ENCODE measurements at places on chromosomes 5 and 9.

DNA sequence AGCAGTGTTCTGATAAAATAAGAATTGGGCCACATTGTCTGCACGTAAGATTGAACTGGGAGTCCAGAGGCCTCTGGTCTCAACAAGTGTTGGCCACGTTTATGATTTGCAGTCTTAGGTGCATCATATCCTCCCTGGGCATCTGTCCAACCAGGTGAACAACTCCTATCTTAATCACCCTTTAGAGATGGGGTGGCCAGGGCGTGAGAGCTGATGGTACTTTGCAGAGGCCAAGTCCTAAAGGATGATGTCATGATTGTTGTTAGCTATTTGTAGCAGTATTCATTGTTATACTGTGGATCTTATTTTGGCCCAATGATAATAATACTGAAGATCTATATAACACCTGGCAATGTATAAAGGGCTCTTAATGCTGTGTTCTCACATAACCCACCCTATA is 73.2 kb upstream of the RARS1 start:
- no peak for DNase-seq

GRCh38 chr9:126614455-126615244 is 922 bp downstream of the LMX1B start:
- no peak for DNase-seq

DNA sequence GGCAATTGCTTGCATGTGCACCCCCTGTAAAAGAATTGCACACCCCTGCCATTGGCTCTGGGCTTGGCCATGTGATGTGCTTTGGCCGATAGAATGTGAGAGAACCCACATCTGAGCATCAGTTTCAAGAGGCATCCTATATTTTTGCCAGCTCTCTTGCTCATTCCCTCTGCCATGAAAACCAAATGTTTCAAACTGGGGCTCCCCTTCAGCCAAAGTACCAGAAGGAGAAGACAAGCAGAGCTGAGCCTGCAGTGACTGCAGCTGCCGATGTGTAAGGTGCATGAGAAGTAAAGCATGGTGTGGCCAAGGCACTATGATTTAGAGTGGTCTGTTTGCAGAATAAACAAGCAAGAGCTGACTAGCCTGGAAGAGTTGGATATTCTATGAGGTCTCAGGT is 132.3 kb downstream of the ASTN2 start:
- no peak for DNase-seq

- DNase-seq = no peak
These were observed 697 bp upstream of the PRUNE2 start for GRCh38 chr9:76906647-76906975.

- DNase-seq = no peak
These were observed 28.4 kb downstream of the PAX5 start for GRCh38 chr9:37005517-37006140.

DNA sequence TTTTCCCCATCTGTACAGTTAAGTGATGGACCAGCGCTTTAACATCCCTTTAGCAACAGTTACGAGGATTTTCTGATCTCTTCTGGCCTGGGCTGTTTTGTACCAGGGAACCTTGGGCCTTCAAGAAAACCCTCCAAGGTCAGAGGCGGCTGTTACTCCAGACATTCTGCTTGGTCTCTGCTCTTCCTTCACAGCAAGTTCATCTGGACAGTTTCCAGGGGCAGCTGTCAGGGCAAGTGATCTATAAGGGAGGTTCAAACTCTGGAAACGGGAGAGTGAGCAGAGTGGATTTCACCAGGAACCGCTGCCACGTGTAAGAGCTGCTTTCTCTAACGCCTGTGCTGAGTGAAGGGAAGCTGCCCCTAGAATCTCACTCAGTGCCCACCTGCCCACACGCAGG is 36.7 kb downstream of the ZNF618 start:
- no peak for DNase-seq

DNA sequence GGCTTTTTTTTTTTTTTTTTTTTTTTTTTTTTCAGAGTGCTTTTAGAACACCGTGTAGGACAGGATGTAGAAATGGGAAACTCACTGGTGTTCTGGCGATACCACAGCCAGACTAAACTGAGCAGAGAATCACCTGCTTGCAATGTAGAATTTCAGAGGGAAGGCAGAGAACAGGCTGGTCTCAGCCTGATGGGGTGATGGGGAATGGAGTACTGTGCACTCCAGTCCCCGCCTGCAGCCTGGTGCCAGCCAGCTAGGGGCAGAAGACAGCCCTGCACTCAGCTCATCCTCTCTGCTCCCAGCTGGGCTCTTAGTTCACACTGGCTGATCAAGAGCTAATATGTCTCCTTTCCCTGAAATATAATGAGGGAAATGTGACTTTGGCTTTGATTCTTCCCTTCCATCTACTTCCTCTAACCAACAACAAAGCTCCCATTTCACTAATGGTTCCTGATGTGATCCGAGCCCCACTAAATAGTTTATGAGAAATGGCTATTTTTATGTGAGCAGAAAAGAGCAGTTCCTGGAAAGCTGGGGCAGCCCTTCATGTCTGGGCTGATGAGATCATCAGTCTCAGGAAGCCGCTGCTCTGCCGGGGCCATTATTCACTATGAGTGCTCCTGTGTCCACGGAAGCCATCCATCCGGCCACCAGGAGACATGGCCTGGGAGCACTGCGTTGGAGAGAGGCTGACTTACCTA is 209.7 kb downstream of the GADD45G start:
- DNase-seq = no peak

DNA sequence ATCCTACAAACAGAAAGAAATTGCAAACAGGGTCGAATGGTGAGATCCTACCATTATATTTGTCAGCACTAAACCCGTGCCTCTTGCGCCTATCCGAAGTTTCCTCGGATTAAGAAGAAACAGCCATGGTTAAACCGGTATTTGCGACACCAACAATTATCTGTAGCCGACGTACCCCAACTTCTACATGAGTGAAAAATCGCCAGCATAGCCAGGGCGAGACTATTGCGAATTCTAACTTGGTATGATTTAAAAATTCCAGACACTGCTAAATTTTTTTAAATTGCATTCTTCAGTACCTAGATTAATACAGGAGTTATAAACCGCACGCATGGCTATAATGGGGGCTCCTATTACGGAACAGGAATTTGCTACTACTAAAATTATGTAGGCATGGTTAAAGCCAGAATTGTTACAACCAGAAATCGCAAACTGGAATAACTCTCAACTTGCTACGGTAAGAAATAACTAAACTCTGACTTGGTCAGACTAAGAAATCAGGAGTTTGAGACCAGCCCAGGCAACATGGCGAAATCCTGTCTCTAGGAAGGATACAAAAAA is 25.3 kb upstream of the ANXA2R start:
- no peak for DNase-seq

DNA sequence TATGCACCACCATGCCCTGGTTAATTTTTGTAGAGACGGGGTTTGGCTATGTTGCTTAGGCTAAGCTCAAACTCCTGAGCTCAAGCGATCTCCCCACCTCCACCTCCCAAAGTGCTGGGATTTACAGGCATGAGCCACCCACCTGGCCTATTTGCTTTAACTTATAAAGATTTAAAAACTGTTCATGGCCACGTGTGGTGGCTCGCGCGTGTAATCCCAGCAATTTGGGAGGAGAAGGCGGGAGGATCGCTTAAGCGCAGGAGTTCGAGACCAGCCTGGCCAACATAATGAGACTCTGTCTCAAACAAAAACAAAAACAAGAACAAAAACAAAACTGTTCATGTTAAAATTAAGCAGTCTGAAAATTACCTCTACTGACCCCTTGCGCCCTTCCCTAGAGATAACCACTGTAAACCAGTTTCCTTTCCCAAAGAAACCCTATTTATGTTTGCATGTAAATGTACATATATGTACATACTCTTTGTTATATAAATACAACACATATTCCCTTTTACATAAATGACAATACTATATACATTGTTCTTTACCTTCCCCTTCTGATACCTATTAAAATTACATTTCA is 1.5 kb downstream of the AK6 start:
- DNase-seq = no peak

- no peak for DNase-seq
These were observed 76.2 kb downstream of the C7 start for GRCh38 chr5:40985501-40985900.

- no peak for DNase-seq
These were observed 142.1 kb upstream of the NMUR2 start for GRCh38 chr5:152547202-152547601.

GRCh38 chr9:13166996-13167395 is 112.5 kb downstream of the MPDZ start:
- no peak for DNase-seq

DNA sequence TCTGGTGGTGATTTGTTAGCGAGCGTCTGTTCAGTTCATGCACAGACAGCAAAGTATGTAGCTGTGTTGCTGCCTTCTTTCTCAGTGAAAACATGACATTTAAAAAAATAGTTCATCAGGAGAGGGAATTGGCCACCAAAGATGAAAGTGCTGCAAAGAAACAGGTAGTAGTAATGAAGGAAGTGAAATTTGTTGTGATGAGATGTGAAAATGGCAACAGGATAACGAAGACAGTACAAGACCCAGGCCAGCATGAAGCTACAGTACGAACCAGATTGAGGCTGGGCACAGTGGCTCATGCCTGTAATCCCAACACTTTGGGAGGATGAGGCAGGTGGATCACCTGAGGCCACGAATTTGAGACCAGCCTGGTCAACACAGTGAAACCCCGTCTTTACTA is 136.0 kb downstream of the SMARCA2 start:
- no peak for DNase-seq

DNA sequence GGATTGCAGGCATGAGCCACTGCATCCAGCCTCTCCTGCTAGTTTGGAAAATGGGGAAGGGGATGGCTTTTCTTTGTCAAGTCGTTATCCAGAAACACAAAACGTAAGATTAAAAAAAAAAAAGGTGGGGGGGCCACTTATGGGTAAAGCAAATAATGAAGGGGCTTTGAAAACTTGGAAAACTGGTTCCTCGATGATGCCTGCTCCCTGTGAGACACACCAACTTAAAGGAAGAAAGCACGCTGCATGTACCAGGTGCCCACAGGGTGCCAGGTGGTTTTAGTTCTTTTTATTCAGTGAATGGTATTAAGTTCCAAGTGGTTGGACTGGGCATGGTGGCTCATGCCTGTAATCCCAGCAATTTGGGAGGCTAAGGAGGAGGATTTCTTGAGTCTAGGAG is 170.1 kb downstream of the GOLPH3 start:
- no peak for DNase-seq

DNA sequence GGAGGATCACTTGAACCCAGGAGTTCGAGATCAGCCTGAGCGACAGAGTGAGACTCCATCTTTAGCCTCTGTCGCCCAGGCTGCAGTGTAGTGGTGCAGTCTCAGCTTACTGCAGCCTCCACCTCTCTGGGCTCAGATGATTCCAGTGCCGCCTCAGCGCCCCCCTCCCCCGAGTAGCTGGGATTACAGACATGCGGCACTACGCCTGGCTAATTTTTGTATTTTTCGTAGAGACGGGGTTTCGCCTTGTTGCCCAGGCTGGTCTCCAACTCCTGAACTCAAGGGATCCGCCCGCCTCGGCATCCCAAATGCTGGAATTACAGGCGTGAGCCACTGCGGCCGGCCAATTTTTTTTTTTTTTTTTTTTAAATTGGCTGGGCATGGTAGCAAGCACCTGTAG is 2.3 kb upstream of the HSPA9 start:
- no peak for DNase-seq

DNA sequence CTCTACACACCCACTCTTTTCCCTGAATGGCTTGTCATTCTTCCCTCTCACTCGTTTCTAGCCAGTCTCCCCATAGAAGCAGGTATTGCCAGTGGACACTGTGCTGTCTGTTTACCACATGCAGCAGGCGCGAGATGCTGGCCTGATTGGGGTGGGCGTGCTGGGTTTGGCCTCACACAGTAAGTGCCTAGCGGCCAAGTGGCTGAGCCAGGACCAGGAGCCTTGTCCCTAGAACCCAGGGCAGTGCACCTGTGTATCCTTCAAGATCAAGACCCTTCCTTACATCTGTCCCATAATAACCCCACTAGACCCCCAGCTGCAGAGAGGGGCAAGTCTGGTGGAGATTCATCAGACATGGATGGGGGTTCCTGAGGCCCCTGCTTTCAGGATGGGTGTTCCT is 112.8 kb upstream of the IRX4 start:
- DNase-seq = no peak

DNA sequence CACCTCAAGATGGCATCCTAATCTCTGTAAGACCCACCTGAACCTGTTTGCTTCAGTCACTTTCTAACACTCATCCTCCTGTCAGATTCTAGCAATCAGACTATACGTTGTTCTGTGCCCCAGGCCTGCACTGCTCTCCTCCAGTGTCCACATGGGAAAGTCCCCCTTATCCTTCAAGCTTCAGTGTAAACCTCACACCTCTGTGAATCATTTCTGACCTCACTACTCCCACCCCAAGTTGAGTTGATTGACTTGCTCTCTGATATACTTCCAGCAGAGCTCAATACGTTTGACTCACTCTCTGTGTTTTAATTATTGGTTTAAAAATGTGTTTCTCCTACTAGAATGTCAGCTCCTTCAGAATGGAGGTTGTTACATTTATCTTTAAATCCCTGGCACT is 240.2 kb downstream of the FBXL17 start:
- no peak for DNase-seq

DNA sequence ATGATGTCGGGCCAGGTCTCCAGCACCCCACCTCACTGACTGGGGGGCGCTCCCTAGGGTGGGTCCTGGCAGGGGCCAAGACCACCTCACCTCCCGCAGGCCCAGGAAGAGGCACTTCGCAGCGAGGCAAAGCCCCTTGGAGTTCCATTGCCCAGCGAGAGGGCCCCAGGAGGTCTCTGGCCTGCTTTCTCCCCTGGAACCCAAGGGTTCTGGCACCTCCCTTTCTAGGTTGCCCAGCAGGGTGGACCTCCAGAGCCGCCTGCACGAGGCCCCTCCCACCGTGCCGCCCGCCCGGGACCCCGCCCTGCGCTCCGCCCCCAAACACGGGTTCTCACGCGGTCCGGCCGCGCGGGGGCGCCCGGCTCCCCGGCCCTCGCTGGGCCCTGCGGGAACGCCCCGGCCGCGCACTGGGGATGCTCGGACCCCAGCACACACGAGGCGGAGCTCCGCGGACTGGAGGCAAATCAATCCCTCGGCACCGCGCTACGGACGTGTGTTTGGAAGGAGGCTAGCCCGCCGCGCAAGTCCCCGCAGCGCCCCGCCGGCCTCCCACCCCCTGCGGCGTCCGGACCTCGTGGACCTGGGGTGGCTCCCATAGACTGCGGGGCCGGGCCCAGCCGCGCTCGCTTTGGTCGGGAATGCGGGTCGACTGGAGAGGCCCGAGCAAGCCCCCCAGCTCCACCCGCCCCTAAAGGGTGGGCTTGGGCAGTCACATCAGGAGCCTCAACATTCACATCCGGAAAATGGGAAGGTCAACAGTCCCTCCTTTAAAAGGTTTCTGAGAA is 99.5 kb upstream of the LMX1B start:
- peak; percentile 70 for DNase-seq

- DNase-seq = no peak
These were observed 102.4 kb downstream of the MED27 start for GRCh38 chr9:131977109-131977838.

DNA sequence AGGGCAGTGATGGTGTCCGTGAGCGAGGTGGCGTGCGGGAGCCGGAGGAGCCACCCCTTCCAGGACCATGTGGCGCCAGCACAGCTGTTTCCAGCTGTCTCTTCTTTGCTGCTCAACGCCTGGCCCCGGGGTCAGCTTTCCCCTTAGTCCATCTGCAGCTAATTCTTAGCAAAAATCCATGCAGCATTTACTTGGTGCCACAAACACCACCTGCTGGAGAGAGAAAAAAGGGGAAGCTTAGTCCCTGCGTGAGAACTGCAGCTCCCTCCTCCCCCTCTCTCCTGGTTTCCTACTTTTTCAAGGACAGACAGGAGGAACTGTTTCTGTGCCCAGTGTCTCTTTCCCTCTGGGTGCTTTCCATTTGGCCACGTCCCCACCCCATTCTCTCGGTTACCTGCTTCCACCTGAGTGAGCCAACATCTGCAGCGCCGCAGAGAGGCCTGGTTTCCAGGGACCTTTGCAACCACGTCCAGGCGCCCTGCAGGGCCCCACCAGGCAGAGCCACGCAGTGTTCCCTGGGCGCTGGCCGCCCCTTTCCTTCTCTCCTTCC is 3.4 kb downstream of the SLC6A19 start:
- no peak for DNase-seq
